ENCODE measurements at places on chromosomes 2 and 18. TPM values are rescaled to one million over a fixed set of nuclear protein-coding genes. Genes with fewer than 3 reads are reported as not detected.

DNA sequence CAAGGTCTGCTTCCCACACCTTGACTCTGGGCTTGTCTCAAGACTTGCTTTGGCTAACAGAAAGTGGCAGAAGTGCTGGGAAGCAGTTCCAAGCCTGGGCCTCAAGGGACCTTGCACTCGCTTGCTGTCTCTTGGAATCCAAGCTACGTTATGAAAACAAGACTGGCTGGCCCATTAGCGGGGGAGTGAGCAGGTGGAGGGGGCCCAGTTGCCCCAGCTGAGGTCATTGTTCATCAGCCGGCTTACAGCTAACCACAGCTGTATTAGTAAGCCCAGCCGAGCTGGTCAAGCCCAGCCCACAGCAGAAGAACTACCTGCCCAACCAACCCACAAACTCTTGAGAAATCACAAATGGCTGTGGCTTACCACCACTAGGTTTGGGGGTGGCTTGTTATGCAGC, 63.1 kb downstream of the MARCO start:
- no peak for DNase-seq

GALNT14 gene
- polyA plus RNA-seq, result 47.3 TPM

- no peak for DNase-seq
These were observed 621.3 kb downstream of the SUCLG1 start for GRCh38 chr2:83837823-83838222.

DYNAP gene
- polyA plus RNA-seq, result not detected

- no peak for DNase-seq
These were observed 74.9 kb downstream of the ATL2 start for GRCh38 chr2:38301969-38302702.

DNA sequence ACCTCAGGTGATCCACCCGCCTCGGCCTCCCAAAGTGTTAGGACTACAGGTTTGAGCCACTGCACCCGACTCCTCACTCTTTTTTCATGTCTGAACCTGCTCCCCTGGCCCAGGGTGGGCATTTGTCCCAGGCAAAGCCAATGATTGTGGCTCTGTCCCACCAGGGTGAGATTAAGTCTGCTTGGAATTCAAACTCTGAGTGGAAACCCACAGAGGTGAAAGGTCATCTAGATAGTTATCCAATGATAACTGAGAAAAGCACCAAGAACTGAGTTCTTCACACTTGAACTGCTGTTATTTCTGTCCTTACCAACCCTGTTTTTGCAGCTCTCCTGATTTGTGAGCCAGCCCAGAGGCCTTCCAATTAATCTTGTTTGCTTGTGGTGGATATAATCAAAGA, 62.4 kb upstream of the ACVR1 start:
- no peak for DNase-seq

SLC9A2 gene
- 5.7 TPM for polyA plus RNA-seq

GRCh38 chr2:180359522-180360282, 352.6 kb upstream of the CWC22 start:
- no peak for DNase-seq

DNA sequence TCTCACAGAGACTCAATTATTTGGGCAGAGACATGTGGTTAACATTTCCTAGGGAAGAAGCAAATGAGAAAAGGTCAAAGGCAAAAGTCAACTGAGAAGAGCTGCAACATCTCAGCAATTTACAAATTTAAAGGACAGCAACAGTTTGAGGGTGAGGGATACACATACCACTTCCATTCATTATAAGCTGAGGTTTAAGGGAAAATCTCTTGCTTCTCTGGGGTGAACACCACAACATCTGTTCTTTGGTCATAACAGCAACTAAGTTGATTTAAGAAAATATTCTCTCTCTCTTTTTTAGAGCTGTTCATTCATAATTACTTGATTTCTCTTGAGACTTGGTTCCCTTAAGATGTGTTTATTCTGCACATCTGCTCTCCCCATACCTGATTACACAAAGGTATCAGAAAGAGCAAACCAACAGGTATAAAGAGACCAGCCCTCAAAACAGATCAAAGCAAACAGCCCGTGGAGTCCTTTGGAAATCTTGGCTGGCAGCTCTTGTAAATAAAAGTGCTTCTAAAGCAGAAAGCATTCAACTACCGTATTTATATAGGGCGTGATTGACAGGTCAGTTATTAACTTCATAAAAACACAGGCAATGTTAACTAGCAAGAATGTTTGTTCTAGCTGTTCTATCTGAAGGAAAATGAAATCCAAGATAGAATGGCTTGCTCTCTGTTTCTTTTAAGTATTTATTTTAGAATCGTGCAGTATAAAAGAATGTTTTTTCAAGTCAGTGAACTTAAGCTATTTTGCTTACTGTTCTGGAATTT, 132.8 kb downstream of the THADA start:
- no peak for DNase-seq

DNA sequence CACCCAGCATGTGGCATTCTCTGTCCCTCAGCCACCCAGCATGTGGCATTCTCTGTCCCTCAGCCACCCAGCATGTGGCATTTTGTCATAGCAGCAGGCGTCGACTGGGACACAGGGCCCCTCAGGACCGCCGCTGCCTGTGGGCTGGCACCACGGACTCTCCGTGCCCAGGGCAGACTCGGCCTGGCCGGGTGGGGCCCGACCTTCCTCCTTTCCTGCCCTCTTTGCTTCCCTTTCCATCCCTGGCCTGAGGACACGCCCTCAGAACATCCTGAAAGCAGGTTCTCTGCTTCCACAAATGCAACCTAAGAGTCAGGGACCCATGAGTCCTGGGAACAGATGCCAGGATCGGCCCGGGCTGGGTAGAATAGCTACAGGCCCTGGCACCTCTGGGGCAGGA, 291.4 kb upstream of the SALL3 start:
- no peak for DNase-seq

- DNase-seq, result no peak
These were observed 181.5 kb upstream of the ITGA4 start for GRCh38 chr2:181275643-181276070.

GRCh38 chr18:44123743-44124142, 556.9 kb upstream of the SETBP1 start:
- DNase-seq, result no peak

UGT1A8 gene
- polyA plus RNA-seq, result 0.07 TPM

GRCh38 chr18:44850001-44850400, 169.3 kb downstream of the SETBP1 start:
- no peak for DNase-seq

GRCh38 chr18:3869848-3870247, 419.9 kb downstream of the TGIF1 start:
- DNase-seq, result no peak

- DNase-seq, result no peak
These were observed 226.7 kb upstream of the ZNF804A start for GRCh38 chr2:184371641-184372040.

- DNase-seq, result no peak
These were observed 584 bp downstream of the BOLA3 start for GRCh38 chr2:74146929-74147726.

RFTN2 gene
- 21.4 TPM for polyA plus RNA-seq

GRCh38 chr18:6885006-6885481, 155.5 kb downstream of the ARHGAP28 start:
- DNase-seq, result no peak

- DNase-seq, result no peak
These were observed 88.9 kb upstream of the SERPINE2 start for GRCh38 chr2:224127871-224128501.

DNA sequence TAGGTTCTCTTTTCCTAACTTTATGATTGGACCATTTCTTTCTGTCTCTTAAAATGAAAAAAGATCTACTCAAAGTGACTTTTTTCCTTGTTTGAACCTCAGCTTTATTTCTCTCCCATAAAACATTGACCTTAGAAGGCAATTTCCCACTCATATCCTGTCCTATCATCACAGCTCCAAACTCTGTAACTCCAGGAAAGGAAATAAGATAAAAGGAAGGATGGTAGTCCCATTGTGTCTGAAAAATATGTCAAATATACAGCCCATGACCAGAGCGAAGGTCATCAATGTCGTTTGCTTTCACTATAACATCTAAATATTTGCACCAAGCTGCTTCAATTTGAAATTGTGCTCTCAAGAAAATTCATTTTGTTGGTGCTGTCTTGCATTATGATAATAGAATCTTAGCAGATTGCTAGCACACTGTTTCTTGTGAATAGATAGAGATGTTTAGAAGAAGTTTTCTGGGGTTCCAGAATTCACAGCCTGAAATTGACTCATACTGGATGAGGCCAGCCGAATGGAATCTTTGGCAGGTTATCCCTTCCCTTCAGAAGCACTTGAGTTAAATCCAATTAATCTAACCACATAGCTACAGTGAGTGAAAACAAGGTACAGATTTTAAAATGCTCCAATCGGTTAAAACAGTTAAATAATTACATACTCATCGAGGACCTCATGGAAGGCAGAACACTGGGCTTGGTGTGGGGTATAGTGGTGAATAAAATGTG, 95.1 kb downstream of the CRIM1 start:
- no peak for DNase-seq

CERKL gene
- 14.5 TPM for polyA plus RNA-seq

ZNF804A gene
- polyA plus RNA-seq, result 1.8 TPM

DSG4 gene
- polyA plus RNA-seq, result not detected

GRCh38 chr2:22491442-22491841, 893.5 kb upstream of the KLHL29 start:
- no peak for DNase-seq

POTEC gene
- 0.06 TPM for polyA plus RNA-seq

GRCh38 chr2:224802407-224802806, 86.2 kb upstream of the CCDC195 start:
- no peak for DNase-seq

- DNase-seq, result no peak
These were observed 364.7 kb downstream of the XIRP2 start for GRCh38 chr2:167253025-167253424.

DNA sequence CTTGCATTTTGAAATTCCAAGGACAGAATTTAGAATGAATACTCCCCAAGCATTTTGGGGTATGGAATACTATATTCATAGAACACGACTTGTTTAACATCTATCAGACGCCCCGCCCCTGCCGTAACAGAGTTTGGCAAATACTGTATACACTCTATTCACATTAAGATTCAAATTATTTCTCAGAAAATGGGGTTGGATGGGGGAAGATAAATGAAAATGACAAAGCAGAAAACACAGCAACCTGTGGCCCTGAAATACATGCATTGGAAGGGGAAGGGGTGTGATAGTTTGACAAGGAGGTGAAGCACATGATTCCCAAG, 634.6 kb upstream of the SLC39A10 start:
- no peak for DNase-seq

- DNase-seq, result no peak
These were observed 409.0 kb downstream of the LPIN1 start for GRCh38 chr2:12155303-12156051.

DNA sequence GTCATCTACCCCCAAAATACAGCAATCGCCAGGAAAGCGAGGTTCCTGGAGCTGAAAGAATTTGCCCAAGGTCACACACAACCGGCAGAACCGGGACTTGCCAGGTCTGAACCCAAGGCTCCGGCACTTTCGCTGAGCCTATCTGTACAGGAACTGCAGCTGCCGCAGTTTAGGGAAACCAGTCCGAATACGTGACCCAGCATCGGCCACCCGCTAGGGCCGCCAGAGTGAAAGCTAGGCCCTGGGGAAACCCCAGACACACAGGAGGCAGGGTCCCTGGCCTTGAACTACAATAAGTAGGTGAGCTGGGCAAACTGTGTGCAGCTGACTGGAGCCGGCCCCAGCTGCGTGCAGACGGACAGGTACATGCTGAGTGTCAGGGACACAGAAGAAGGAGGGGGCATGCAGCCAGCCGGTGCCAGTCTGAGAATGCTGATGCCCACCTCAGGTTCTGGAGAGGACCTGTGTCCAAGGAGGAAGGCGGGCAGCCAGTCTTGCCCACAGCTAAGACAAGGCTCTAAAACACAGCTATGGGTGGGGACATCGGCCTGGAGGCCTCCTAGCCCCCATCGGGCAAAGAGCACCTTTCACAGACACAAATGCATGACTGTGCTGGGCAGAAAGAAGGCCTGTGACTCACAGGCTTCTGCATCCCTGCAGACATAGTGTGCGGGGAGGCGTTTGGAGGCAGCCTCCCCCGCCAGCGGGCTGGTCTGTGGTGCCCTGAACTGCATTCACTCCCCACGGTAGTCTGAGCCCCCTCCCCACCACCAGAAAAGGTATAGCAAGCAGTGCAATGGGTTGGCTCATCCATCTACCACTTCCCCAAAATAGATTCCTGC, 107.4 kb upstream of the ID2 start:
- no peak for DNase-seq

ZNF396 gene
- 7.0 TPM for polyA plus RNA-seq

- DNase-seq, result no peak
These were observed 592 bp downstream of the ME2 start for GRCh38 chr18:50879302-50880118.

DNA sequence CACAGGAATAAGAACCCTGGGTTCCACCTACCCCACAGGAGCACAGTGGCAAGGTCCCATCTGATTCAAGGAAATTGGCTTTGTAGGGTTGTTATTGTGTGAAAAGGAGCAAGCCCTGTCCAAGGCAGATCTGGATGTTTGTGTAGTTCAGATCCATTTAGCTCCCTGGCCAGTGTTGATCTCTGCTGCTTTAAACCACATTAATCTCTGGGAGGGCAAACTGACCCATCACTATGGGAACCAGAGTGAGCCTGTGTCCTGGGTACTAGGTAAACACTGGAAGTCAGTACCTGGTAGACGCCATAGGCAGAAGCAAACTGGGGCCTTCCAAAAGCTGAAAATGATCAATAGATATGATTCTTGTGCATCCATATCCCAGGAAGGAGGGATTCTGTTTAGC, 271.5 kb upstream of the EPAS1 start:
- DNase-seq, result no peak

CAVIN2 gene
- polyA plus RNA-seq, result 46.6 TPM

DNA sequence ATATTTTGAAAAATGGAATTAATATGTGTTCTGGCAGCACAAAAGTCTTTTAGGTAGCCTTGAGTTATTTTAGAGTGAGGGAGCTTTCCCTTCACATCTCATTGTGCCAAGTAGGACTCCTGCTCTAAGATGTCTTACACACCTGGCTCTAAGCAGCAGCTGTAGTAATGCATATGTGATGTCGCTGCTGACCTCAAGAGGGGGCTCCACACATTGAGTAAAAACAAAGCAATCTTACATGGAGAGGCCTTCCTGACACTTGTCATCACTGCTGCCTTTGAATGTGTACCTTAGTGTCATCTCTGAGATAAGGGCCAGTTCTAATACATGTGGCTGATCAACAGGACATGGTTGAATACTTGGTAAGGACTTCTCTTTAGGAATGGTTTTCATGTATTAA, 75.8 kb downstream of the ACTR3 start:
- DNase-seq, result no peak

XPO1 gene
- polyA plus RNA-seq, result 236 TPM

GRCh38 chr18:38933322-38933721, 1367.7 kb upstream of the CELF4 start:
- DNase-seq, result no peak

DNA sequence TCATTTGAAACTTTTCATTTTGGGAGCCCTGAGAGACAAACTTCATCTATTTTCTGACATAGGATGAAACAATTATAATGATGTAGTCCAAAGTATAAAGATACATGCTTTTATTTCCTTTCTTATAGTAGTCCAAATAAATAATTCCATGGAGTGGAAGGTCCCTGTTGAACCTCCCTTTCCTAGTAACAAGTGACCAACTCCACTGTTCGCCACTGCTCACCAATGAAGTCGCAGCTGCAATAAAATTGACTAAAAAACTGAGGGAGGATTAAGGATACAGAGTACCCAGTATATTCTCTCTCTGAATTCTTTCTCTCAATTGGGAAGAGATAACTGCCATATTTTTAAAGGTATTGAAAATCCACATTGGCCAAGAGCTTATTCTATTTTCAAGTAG, 14.1 kb downstream of the SERPINB7 start:
- DNase-seq, result no peak

HOXD8 gene
- polyA plus RNA-seq, result 193 TPM

ANKRD30BL gene
- 0.22 TPM for polyA plus RNA-seq

Data from right renal cortex interstitium (tissue), 3 donors.